Fibroblast of skin of scalp (primary cell): ENCODE measurements at places on chromosomes 5 and 9.
A peak's percentile ranks its signal among the peaks of the same experiment; 100 is the strongest.

DNA sequence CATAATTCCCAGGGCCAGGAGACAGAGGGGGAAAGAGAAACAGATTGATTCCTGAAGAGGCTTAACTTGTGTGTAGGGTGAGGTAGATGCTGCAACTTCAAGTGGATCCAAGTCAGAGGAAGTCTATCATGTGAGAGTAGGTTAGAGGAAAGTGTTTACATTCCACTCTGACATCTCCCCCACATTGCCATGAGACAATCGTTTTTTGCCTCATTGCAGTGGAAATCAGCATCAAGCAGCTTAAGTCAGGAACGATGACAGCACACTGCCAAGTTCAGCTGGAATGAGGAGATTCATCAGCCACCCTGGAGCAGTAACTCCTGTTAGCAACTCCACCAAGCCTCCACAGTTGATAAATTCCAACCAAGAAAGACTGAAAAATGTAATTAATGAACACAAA, 689.7 kb upstream of the MEF2C start:
- peak; percentile 75 for DNase-seq

GRCh38 chr9:4020038-4020754, 279.7 kb downstream of the GLIS3 start:
- DNase-seq, result no peak

- DNase-seq, result peak; percentile 35
Measured at GRCh38 chr5:10690460-10691440, 70.3 kb downstream of the DAP start.

- DNase-seq, result no peak
Measured at GRCh38 chr9:95213117-95213516, 104.4 kb downstream of the FANCC start.

- peak; percentile 55 for DNase-seq
Measured at GRCh38 chr9:137028263-137029057, 423 bp upstream of the ABCA2 start.

DNA sequence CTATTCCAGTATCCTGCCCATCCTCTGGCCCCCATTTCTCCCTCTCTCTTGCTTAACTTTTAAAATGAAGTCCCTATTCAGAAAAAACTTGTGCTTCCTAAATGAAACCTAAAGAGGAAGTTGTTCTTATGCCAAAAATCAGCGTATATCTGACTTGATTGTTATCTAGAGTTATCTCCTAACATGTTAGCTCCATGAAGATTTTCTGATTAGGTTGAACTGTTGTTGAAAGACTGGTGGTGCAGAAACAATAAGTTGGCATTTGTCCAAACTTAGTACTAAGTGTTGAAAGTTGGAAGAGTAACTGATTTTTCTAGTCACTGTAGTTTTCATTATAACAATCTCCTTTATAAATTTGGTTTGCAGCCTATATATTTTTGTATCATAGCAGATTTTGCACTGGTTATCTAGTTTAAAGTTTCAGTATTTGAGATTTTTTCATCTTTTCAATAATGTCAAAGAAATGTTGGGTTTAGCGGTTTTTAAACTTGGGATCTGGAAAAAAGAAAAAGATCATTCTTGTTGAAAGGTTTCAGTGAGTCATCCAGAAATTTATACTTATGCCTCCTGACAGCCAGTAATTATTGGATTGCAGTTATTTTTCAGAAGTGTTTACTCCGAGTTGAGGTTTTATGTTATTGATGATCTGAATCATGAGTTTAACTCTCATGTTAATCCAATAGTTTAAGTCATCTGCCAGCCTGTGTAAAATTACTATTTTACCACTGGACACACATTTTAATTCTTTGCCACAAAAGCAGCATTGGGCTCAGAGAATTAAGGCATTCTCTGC, 60.6 kb downstream of the PAM start:
- DNase-seq, result no peak

DNA sequence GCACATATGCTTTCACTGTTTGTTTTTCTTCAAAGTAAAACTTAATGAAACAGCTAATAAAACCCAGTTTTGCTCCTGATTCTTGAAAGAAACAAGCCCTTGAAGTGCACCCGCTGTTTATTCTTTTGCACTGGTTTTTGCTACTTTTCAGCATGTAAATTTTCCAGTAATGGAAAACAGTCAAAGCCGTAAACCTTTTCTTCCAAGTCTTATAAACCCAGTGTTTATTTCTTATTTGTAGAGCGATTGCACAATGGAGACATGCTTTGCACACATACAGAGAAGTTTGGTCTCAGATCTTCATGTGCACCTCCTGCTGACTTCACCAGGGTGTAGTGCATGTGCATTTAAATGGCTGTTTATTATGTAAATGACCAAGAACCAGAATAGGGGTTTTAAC, 51.8 kb downstream of the ATG10 start:
- no peak for DNase-seq
